Peyer's patch (tissue), 4 donors: ENCODE measurements at places on chromosomes 2 and 18.

DNA sequence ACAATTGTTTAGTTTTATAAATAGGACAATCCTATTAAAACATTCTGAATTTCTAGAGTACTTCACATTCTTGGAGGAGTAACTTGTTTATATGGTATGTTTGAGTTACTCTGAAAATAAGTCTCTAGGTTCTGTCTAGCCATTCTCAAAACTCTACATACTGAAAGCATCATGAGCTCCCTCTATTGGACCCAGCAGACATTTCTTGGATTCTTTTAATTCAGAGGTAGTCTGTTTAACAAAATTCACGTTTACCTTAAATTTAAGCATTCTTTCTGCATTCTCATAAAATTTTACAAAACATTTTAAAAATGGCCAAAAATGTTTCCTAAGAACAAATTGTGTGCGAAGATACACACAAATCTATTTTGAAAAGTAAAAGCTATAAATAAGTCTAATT, 15.3 kb downstream of the SP9 start:
- DNase-seq = no peak

GRCh38 chr2:58268685-58269084, 27.6 kb upstream of the FANCL start:
- DNase-seq = no peak

DNA sequence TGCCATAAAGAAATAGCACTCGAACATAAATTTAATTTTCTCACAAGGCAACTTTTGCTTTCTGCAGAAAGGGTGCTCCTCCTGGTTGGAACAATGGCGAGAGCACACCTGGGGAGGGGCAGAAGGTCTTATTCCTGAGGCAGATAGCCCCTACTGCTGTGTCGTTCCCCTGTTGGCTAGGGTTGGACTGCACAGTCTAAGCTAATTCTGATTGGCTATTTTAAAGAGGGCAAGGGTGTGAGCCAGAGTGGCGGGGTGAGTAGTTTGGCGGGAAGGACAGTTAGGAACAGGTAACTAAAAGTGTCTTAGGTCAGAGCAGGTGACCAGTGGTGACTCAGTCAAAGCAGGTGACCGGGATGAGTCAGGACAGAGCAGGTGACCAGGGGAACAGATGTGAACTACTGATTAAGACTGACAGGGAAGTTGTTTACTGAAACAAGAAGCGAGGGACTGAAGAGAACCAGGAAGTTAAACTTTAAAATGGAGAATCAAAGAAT, 49.7 kb upstream of the AGAP1 start:
- no peak for DNase-seq

- no peak for DNase-seq
Measured at GRCh38 chr2:68359889-68360288, 5.2 kb upstream of the PLEK start.

DNA sequence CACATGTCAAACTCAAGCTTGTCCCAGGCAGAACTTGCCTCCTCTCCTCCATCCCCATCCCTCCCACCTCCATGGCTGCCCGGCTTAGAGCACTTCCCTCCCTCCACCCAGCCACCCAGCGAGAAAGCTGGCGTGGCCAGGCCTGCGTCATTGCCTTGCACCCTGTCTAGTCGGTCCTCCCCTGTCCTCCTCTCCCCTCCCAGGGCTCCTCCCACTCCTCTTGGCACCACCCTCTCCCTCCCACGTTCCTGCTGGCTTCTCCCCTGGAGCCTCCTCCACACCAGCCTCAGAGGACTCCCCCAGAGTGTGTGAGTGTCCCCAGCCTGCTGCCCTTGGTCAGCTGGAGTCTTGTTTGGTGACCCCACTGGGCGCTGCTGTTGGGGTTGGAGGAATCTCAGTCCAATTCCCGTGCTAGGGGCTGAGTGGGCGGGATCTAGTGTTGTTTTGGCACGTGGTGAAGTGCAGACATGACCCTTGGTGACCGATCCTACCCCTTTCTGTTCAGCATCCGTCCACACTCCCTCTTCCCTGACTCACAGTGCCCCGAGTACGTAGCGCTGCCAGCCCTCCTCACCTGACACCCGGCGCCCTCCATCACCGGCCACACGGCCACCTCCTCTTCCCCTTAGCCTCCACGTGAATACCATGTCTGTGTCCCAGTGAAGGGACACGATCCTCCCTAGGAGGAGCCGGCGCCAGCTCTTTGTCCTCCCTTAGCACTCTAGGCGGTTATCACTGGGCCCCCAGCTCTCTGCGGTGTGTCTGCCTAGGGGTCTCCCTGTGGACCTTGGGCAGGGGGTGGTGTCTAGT, 41.4 kb downstream of the ATP6V1C2 start:
- no peak for DNase-seq

- DNase-seq = no peak
Measured at GRCh38 chr18:78073275-78073674, 823.6 kb downstream of the GALR1 start.

DNA sequence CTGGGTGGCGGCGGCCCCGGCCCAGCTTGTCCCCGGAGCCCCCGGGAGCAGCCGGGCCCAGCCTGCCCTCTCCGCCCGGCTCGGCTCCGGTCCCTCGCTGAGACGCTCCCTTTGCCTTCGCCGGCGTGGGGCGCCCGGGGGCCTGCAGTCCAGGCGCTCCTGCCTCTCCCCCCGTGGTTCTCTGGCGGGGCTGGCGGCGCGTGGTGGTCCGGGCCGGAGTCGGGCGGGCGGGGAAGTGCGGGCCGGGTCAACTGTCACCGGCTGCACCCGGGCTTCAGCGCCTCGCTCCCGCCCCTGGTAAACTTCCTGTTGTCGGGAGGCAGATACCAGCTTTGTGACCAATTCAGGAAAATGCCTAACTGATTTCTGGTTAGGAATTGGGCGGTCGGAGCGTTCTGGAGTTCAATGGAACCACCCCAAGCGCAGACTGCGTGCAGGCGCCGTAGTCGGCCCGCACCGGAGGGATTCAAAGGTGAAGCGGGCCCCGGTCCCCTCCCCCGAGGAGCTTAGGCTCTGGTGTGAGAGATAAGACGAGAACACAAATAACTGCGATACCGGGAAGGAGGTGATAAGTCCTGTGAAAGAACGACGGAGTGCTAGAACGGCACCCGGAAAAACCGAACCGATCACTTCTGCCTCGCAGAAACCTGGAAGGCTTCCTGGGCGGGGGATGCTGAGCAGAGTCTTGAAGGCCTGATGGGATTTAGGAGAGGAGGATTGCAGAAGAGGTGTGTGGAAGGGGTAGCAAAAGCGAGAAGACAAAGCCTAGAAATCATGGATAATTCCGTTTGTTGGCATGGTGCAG, 891 bp downstream of the CAB39 start:
- peak; percentile 44 for DNase-seq

- no peak for DNase-seq
Measured at GRCh38 chr2:98072442-98072841, 14.5 kb upstream of the VWA3B start.

GRCh38 chr2:236671896-236672562, 102.4 kb downstream of the ACKR3 start:
- DNase-seq = no peak

- DNase-seq = no peak
Measured at GRCh38 chr2:140200307-140200706, 1420.1 kb upstream of the NXPH2 start.

- DNase-seq = no peak
Measured at GRCh38 chr2:98665677-98666076, 57.3 kb downstream of the UNC50 start.

DNA sequence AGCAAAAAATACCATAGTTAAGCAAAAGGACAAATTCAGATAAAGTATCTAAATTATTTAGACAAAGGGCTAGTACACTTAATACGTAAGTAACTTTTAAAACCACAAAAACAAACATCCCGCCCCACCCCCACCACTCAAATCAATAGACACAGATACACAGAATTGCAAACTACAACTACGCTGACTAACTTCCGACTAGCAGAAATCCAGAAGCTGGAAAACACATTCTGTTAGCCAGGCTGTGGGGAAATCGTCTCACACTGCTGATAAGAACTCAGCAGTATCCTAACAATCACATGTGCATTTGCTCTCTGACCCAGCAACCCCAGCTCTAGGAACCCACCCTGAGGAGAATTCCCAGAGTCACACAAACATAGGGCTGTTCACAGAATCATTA, 16.6 kb downstream of the FAM168B start:
- no peak for DNase-seq

- DNase-seq = no peak
Measured at GRCh38 chr2:74559912-74560311, 5.4 kb downstream of the DOK1 start.
